ENCODE measurements at places on chromosomes 4 and X.

DNA sequence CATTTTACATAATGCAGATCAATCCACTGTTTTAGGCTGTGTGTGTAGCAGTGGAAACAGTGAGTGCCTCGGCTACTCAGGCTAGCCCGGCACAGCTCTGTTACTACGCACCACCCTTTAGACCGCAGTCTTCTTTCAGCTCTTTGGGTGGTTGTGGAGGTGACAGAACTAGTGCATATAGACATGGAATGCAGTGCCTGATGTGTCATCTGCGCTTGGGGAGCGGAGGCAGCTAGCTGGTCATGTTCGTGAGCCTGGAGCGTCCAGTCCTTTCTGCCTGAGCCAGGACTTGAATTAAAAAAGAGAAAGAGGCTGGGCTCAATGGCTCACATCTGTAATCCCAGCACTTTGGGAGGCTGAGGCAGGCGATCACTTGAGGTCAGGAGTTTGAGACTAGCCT, 4.8 kb downstream of the TBC1D14 start:
- DNase-seq: no peak
- peak overlapping the region; percentile 87 for H3K27ac ChIP-seq

GRCh38 chrX:48493890-48494364, 14.9 kb upstream of the PORCN start:
- H3K27ac ChIP-seq: no peak overlapping the region
- H3K36me3 ChIP-seq: no peaks in the 10 kb centered on the region
- no peaks in the 10 kb centered on the region for H3K4me1 ChIP-seq
- H3K27me3 ChIP-seq: no peaks in the 10 kb centered on the region
- no peak overlapping the region for H3K4me3 ChIP-seq

DNA sequence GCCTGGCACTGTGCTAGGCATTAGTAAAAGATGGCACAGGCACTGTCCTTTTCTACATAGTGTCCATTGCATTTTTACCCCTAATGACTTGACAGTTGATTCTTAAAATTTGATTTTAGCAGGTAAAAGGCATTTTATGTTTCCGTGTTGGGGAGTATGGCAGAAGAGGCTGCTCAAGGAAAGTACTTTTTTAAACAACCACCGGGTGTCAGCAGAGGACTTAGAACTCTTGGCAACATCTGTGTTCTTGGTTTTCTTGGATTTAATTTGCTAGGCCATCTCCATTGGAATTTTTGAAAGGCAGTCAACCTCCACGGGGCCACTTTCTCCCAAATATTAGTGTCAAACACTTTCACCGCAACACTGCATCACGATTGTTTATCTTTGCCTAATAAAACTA, 102.9 kb downstream of the TSPAN7 start:
- no peaks in the 10 kb centered on the region for H3K36me3 ChIP-seq
- H3K4me3 ChIP-seq: no peak overlapping the region
- H3K27ac ChIP-seq: no peak overlapping the region
- no peak for DNase-seq

DNA sequence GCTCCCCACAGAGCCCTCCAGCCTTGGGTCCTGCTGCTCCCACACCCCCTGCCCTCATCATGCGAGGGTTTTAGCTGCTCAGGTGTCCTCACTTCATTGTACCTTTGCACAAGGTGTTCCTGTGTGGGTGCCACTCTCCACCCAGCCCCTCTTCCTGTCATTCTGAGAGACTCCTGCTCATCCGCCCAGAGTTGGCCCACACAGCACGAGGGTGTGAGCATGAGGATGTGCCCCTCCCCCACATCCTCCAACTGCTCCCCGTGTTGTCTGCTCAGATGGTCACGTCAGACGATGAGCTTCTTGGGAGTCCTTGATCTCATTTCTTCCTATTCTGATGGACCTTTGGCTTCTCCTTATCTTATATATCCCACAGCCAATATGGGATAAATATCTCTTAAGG, 53.2 kb downstream of the HTT-AS start:
- no peaks in the 10 kb centered on the region for H3K27me3 ChIP-seq
- H3K27ac ChIP-seq: no peak overlapping the region
- no peaks in the 10 kb centered on the region for H3K36me3 ChIP-seq
- H3K4me3 ChIP-seq: no peak overlapping the region
- H3K4me1 ChIP-seq: no peaks in the 10 kb centered on the region

DNA sequence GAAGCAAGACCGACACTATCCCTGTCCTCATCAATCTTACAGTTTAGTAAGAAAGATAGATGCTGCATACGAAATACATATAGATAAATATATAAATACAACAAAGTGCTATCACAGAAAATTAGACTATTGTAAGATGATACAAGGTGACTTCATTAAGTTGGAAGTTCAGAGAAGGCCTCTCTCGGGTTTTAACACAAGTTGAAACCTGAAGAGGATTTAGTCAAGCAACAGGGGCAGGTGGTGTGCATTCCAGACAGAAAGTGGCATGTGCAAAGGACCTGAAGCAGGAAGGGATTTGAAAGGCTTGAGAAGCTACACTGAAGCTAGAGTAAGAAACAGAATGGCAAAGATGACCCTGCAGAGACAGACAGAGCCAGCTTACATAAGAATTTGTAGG, 36.5 kb downstream of the USP46 start:
- H3K36me3 ChIP-seq: peaks cover 26% of the 10 kb centered on the region
- no peak overlapping the region for H3K4me3 ChIP-seq
- no peak for DNase-seq
- no peak overlapping the region for H3K27ac ChIP-seq
- H3K27me3 ChIP-seq: no peaks in the 10 kb centered on the region

DNA sequence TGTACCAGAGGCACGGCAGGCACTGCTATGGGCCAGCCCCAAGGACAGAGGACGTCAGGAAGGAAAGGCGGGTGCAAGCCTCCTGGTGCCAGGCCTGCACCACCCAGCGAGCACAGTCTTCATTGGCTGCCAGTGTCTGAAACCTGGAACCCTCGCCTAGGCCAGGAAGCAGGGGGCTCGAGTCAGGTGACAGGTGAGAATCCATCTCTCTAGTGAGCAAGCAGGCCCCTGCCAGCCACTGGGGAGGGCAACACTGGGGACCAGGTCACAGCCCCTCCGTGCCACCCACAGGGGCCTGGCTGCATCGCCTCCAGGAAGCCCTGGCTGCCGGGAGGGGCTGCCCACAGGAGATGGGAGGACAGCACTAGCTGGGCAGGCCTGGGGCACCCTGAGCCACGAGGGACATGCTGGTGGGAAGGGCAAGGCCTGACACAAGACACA, 6.9 kb upstream of the HAUS3 start:
- H3K4me3 ChIP-seq: no peak overlapping the region
- no peaks in the 10 kb centered on the region for H3K4me1 ChIP-seq
- peak; percentile 3 for DNase-seq

DNA sequence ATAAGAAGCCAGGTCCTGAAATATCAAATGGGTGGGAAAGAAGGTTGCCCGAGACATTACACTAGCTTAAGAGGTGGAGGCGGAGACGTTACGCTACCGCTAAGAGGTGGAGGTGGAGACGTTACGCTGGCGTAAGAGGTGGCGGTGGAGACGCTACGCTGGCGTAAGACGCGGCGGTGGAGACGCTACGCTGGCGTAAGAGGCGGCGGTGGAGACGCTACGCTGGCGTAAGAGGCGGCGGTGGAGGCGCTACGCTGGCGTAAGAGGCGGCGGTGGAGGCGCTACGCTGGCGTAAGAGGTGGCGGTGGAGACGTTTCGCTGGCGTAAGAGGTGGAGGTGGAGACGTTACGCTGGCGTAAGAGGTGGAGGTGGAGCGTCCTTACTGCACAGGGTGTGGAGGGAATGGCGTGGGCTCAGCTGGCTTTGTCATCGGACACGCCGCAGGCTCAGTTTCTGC, 12.8 kb downstream of the CYP4V2 start:
- peak overlapping the region; percentile 38 for H3K4me3 ChIP-seq
- H3K27ac ChIP-seq: peak overlapping the region; percentile 71
- H3K27me3 ChIP-seq: no peaks in the 10 kb centered on the region
- H3K4me1 ChIP-seq: no peaks in the 10 kb centered on the region
- no peaks in the 10 kb centered on the region for H3K36me3 ChIP-seq

DNA sequence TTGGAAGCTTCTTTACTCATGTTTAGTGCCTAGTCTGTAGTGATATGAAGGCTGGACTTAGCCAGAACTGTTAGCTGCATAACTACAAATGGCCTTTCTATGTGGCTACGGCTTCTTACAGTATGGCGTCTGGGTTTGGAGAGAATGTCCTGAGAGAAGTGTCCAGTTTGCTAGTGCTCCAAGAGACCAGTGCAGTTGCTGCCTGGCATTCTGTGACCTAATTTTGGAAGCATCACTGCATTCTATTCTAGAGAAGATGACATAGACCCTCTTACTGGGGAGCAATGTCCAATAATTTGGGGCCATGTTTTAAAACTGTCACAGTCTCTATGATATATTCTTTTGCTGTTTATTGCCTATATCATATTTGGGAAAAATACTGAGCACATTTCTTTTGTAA, 74.2 kb downstream of the STAG2 start:
- no peaks in the 10 kb centered on the region for H3K4me1 ChIP-seq
- H3K36me3 ChIP-seq: no peaks in the 10 kb centered on the region
- no peaks in the 10 kb centered on the region for H3K27me3 ChIP-seq
- no peak overlapping the region for H3K4me3 ChIP-seq
- DNase-seq: no peak

DNA sequence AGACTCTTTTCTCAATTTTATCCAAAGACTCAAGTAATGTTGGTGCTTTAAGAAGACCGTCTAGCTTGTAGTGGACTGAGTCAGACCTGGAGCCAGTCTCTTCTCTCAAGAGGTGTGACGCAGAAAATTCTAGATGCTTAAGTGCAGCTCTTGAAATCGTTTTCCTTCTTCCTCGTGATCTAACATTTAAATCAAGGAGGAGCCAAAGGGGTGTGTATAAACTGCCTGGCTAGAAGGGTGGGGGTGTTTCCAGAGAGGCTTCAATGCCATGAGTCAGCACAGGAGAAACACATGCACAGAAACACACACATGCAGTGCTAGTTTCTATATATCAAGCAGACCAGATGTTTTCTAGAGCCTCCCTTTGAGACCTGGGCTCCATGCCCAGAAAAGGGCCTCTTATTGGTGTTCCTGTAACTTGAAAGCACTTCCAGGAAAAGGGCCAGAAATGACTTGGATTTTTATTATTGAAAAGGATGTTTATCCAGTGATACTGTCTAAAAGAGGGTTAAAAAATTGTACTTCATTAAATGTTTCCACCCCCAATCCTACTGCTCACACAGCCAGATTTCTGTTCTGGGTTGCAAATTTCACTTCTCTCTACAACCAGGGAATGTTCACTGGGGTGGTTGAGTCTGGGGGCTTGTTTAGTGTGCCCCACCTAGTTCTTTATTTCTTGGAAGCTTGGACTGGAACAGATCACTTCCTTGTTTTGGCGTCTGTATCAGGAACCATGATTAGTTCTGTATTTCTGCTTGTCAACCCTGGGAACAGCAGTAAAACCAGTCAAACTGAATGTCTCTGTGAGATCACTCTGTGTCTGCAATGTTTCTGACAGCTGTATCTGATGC, at the start of gene CLIC2:
Gene CLIC2 (minus strand): TSS at position 129 of the 851 bp plus-strand sequence. CDS start 187 bp downstream, outside the sequence.
- DNase-seq: peak; percentile 31
- no peak within 1 kb of the TSS for H3K27ac ChIP-seq
- peak within 1 kb of the TSS; percentile 23 for H3K4me3 ChIP-seq
- no peaks in the 10 kb centered on the region for H3K27me3 ChIP-seq

DNA sequence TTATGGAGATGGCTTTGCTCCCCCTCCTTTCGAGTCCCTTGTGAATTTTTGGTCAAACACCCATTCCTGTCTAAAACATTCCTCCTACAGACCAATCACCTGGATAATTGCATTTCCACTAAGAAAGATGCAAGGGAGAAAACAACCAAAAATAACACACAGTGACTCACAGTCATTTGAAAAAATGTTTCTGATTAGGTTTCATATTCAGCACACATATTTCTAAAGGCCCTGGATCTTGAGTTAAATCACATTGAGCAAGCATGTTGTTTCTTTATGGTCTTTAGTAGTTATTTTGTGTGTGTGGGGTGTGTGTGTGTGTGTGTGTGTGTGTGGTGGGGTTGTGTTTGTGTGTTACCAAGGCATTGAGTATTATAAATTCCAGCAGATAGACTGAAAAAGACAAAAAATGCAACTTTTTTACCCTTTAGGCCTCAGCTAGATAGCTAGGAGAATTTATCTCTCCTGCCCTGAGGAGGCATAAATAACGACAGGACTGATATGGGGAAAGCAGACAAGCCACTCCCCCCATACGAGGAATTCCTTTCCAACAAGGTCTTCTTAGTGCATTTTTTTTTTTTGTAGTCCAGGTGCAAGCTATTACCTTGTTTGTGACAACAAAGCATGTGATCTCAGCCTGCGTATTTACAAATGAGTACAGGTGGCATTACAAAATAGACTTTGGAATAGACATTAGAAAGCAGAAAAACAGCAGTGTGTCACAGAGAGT, 265.4 kb upstream of the ADGRL3 start:
- no peaks in the 10 kb centered on the region for H3K36me3 ChIP-seq
- H3K27ac ChIP-seq: no peak overlapping the region
- H3K27me3 ChIP-seq: no peaks in the 10 kb centered on the region

DNA sequence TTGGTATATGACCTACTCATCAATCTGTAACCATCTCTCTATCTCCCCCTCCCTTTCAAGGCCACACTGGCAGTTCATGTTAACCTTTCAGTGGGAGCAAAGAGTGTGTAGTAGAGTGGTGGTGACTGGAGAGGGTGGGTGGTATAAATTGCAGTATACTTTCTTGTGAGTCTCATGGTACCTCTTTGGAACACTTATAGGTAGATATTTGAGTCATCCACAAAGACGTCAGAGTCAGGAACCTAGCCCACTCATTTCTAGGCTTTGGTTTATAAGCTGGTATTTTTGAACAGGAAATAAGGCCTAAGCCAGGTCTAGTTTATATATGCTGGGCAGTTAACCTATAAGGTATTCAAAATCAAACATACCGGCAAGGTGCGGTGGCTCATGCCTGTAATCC, 36.3 kb downstream of the RLIM start:
- no peaks in the 10 kb centered on the region for H3K36me3 ChIP-seq
- no peak overlapping the region for H3K27ac ChIP-seq
- no peak overlapping the region for H3K4me3 ChIP-seq
- no peaks in the 10 kb centered on the region for H3K27me3 ChIP-seq
- DNase-seq: no peak

GRCh38 chr4:159206427-159206871, 103.6 kb downstream of the RAPGEF2 start:
- H3K4me1 ChIP-seq: peaks cover 39% of the 10 kb centered on the region
- H3K4me3 ChIP-seq: no peak overlapping the region

- no peak overlapping the region for H3K27ac ChIP-seq
- H3K4me1 ChIP-seq: no peaks in the 10 kb centered on the region
- no peak for DNase-seq
- no peak overlapping the region for H3K4me3 ChIP-seq
- H3K36me3 ChIP-seq: no peaks in the 10 kb centered on the region
- no peaks in the 10 kb centered on the region for H3K27me3 ChIP-seq
Observed at GRCh38 chr4:185950891-185951290, 118.1 kb upstream of the TLR3 start.

DNA sequence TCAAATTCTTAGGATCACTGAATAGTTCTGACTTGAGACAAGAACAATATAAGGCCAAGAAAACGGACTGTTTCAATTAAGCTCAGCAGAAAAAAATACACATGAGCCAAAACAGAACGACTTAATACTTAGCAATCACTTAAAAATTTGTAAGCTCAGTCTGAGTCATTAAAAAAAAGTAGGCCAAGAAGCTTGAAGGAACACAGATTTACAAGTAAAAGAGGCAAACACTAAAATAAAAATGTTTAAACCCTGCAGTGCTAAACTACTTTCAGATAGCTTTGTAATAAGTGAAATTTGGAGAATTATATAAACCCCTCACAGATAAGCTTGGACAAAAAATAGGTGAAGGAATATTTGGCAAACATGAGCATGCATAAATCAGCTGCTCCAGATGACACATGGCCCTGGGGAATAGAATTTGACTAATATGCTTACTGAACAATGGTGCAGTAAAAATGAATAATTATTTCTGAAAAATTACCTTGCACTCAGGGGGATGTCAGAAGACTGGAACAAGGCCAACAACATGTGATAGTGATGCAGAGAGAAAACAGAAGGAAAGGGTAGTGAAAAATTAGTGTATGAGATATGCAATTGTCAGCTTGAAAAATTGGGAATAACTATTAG, 49.6 kb downstream of the LNX1 start:
- DNase-seq: no peak
- H3K36me3 ChIP-seq: no peaks in the 10 kb centered on the region
- H3K27me3 ChIP-seq: no peaks in the 10 kb centered on the region

Measured in stomach (tissue), 19 donors.